CD4-positive, alpha-beta T cell treated with Interleukin-4 for 1 hour (primary cell): ENCODE measurements at places on chromosomes 5 and 9.
A peak's percentile ranks its signal among the peaks of the same experiment; 100 is the strongest.

- DNase-seq, result peak; percentile 15
Measured at GRCh38 chr9:87554976-87555375, 57.3 kb downstream of the DAPK1 start.

DNA sequence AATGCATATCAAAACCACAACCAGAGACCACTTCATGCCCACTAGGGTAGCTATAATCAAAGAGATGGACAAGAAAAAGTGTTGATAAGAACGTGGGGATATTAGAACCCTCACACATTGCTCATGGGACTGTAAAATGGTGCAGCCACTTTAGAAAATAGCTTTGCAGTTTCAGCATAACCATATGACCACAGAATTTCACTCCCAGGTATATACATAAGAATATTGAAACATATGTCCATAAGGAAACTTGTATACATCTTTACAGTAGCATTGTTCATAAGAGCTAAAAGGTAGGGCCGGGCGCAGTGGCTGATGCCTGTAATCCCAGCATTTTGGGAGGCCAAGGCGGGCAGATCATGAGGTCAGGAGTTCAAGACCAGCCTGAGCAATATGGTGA lies 56.4 kb downstream of the S1PR3 start:
- DNase-seq, result no peak

GRCh38 chr9:93058355-93059010 lies at the start of gene SUSD3:
TSS of gene SUSD3 (plus strand) at chr9:93058701. CDS start at chr9:93058743, 42 bp downstream.
- DNase-seq, result peak; percentile 73

- no peak for DNase-seq
Measured at GRCh38 chr5:38151878-38152277, 106.5 kb upstream of the EGFLAM start.

GRCh38 chr5:31987985-31988710 lies 186.0 kb downstream of the GOLPH3 start:
- no peak for DNase-seq

DNA sequence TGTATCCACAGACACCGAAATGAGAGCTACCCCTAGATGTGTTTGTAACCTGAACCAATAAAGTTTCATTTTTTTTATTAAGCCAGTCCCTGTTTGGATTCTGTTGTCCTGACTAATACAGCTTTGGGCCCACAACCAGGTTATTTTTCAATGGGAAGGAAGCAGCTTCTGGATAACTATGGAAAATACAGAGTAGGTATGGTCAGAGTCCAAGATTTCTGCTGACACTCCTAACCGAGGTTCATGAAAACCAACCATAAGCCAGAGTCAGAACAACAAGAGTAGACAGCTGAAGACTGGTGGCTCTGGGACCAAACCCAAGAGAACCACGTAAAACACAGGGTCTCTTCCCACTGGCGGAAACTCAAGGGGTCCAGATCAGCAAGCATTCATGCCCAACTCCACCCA lies 10.8 kb downstream of the KLF9 start:
- no peak for DNase-seq

- no peak for DNase-seq
Measured at GRCh38 chr5:141373673-141374317, at the start of gene PCDHGA6. TSS of gene PCDHGA6 (plus strand) at chr5:141373891. CDS start at chr5:141374084, 193 bp downstream.

DNA sequence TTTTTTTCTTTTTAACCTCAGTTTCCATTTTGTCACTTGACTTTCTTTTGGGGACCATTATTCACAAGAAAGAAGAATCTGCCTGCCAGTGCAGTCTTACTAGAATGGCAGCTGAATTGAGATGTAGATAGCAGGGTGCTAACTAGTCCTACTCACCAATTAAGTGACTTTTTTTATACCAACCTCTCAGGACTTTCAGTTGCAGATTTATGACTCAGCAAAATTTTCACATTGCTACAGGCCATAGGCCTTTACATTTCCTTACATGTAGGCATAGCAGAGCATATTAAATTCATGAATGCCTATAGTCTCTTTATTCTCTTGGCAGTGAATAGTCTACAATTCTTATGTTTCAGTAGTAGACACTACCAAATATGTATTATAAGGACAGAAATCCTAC lies 54.0 kb upstream of the FKTN start:
- no peak for DNase-seq

DNA sequence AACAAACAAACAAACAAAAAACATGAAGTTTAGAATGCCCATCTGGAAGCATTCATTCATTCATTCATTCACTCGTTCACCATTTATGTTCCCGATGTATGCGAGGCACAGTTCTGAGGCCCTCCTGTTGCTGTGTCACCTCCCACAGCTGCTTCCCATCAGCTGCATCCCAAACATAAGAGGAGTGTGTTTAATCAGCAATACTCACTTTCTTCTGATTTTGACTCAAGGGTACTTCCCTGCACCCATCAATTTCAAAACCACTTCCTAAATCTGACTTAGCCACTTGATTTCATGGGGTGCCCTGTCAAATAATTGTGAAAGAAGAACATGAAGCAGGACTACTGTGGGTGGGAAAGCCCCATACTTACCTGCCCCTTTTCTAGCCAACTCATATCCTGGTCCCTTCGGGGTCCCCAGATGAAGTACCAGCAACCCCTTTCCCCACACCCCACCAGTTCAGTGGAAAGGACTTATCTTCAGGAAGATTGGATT lies 128.0 kb upstream of the IL12B start:
- DNase-seq, result peak; percentile 15

GRCh38 chr9:21933865-21934264 lies 60.3 kb downstream of the CDKN2A start:
- no peak for DNase-seq

DNA sequence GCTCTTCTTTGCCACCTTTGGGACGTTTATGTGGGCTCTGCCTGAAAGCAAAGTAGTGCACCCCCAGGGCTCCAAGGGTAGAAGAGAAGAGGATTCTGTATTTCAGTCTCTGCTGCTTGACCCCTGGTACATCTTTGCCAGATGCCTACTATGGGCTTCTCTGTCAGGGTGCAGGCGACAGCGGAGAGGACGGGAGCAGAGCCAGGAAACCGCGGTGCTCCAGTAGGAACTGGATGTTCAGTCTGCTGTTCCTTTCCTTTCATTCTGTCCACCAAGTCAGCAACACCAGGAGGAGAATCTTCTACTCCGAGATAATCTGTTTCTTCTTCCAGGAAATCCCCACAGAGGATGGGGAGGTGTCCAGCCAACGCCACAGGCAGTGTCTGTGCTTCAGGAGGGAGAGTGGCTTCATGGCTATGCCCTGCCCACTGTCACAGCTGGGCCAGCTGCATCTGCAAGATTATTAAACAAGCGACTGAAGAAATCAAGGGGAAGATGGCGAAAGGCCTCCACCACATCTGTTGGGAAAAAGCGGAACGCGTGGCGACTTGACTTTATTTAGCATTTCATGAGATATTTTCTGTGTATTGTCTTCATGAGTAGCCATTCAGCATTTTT lies 398.3 kb downstream of the IRX1 start:
- DNase-seq, result no peak

GRCh38 chr9:75152416-75152815 lies 64.1 kb downstream of the OSTF1 start:
- DNase-seq, result peak; percentile 64

GRCh38 chr5:132093271-132093670 lies 19.7 kb downstream of the CSF2 start:
- DNase-seq, result no peak

GRCh38 chr5:16889203-16889971 lies 46.7 kb downstream of the MYO10 start:
- DNase-seq, result no peak

- peak; percentile 7 for DNase-seq
Measured at GRCh38 chr9:81814794-81815464, 113.3 kb upstream of the SPATA31D4 start.

- DNase-seq, result no peak
Measured at GRCh38 chr5:126509339-126509738, 85.7 kb downstream of the ALDH7A1 start.

- no peak for DNase-seq
Measured at GRCh38 chr9:134626069-134626423, 15.6 kb upstream of the COL5A1 start.

DNA sequence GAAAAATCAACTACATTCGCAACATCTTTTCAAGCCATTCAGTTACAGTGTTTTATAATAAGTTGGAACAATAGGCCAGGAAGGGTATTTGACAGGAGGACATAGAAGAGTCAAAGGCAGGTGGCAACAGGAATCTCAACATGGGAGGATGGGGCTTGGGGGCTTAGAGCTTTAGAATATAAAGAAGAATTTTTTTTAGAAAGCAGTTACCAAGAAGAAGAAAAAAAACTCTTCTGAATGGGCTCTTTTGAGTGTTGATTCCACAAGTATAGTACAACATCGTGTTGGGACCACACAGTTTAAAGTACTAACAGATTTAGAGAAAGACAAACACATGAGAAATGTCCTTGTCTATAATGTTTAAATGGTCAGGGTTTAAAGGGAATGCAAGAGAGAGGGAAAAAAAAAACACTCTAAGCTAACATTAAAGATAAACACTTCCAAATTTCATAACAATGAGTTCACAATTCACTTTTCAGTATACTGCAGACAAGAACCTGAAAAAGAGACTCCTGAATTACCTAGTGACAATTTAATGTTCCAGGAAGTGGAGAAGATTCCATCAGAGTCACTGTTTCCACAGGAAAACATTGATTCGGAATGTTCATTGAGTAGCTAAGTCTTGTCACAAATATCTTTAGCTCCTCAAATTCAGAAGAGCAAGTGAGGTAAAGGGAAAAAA lies 282.3 kb downstream of the DEPDC1B start:
- no peak for DNase-seq

DNA sequence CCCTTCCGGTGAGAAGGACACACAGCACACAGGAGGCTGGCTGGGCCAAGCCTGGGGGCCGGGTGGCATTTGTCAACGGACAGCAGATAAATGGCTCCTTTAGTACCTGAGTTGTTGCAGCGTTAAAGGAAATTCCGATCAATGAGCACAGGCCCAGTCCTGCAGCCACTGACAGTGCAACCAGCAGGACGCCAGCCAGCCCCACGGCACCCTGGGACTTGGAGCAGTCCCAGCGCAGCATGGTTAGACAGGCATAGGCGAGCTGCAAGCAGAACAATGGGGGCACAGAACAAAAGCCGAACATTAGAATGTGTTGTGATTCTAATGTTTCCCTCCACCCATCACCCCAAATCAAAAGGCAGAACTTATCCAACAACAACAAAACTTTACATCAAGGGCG lies 39.3 kb downstream of the PTCH1 start:
- DNase-seq, result no peak

DNA sequence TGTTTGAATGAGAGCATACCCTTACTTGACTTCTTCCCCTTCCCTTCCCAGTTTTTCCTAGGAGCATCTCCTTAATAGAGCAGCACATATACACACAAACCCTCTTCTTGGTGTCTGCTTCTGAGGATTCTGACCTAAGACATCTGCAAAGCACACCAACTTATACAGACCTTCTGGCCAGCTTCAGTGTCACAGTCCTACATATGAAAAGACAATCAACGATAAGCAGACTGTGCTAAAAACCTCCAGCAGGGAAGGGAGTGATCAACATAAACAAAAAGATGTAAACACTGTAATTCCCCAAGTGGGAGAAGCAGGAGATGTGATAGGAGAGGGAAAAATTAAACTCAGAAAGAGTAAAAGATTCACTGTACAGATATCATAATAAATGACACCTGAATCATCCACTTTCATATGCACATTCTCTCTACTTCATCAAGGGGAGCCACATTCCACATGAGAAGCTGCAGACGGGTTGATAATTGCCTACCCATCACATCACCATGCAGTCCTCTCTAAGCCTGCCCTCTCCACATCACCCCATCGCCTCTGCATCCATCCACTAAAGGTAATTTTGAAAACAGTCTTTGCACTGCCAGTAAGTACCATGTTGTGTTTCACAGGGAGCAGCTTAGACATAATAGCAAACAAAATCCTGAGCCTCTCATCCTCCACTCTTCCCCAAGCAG lies 13.0 kb downstream of the APBA1 start:
- no peak for DNase-seq

- DNase-seq, result no peak
Measured at GRCh38 chr5:37717613-37718431, 122.0 kb downstream of the GDNF start.

DNA sequence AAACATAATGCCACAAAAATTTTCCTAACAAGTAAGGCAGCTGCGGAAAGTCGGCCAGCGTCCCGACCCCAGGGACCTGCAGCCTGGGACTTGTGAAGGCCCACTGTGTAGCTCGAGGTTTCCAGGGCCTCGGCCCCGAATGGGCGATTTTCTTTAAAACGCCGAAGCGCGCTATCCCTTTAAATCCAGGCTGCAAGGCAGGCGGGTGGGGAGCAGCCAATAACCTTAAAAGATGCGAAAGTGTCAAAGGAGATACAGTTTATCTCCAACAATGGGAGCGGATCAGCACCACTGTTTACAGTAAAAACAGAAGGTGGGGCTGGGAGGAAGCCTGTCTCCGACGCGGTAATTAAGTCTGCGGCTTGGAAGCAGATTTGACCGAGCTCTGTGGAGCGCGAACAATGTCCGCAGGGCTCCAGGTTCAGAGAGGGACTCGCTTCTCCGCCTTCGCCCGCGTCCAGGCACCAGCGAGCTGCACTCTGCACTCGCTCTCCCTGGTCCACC lies 1.7 kb upstream of the ZSWIM6 start:
- no peak for DNase-seq

DNA sequence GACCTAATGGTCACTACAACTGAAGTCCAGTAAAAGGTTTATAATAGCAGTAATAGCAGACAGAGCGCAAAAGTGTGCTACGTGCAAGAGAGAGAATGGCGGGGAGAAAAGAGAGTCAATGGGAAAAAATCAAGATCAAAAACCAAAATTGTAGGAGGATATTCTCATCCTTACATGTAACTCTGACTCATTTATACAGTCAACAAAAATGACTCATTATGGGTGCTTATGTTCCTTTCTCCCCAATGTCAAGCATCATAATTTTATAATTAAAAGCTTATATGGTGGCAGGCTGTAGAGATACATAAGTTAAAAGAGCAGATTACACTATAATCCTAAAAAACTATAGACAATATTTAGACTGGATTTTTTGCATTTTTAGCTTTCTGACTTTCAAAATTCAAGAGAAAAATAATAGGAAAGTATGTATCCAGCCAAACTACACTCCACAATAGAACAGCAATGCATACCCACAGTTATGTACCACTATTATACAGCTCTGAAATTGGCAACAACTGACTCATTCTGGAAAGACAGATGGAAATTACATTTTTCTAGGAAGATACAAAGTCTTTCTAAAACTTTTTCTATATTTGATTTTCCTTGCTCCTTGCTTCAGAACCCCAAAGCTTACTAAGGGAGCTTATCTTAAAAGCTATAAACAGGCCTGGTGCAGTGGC lies 78.4 kb downstream of the PLPP1 start:
- no peak for DNase-seq
